CD4-positive, alpha-beta T cell treated with Interleukin-21 for 1 hour (primary cell): ENCODE measurements at places on chromosomes 6 and 20.

DNA sequence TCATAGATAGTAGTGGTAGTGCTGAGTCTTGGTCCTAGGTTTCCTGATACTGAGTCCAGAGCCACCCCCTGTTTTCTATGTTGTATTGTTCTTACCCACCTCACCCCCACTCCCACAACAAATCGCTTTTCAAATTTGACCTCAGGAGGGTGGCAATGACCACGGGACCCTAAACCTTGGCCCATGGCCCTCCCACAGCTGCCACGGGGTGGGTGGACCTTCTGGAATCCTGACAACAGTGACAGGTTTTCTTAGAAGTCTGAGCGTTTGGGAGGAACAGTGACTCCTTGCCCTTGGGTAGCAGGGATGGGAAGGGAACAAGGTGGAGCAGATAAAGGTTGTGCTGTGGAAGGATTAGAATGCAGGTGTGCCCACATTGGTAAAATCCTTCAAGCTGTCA, 36.9 kb downstream of the TGM3 start:
- DNase-seq = no peak

DNA sequence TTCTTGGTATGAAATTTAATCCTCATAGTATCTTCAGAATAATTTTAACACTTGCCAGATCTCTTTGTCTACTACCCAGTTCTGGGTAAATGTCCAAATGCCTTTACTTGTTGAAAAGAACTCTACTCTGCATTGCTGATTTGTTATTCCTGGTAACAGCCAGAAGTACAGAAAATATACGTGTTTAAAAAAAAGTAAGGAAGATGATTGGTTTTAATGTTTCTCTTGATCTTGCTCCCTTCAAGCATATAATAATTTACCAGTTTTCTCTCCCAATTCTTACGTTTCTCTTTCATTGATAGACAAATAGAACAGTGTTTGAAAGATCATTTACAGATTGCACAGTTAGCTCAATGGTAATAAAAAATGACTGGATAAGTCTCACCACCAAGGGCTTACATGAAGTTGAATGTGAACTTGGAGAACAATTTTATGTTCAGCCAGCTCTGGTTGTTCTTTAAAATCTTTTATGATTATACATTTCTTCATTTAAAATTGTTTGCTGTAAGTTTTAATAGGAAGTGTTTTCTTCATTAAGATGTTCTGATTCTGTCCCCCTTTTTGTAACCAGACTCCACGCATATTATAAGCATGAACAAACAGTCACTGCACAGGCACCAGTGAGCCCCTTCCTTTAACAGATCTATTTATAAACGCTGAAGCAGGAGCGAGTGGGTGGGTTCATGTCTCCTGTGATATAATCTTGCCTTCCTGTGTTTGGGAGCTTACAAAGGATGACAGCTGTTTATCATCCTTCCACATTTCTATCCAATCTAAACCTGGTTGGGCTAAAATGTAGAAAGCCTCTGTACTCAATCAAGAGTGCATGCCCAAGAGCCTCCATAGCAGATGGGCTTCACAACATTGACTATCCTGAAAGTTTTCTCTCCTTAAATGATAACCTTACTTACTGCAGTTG, 299.5 kb downstream of the PRL start:
- no peak for DNase-seq

- DNase-seq = peak; percentile 83
Observed at GRCh38 chr6:16770701-16771569, 9.7 kb upstream of the ATXN1 start.

DNA sequence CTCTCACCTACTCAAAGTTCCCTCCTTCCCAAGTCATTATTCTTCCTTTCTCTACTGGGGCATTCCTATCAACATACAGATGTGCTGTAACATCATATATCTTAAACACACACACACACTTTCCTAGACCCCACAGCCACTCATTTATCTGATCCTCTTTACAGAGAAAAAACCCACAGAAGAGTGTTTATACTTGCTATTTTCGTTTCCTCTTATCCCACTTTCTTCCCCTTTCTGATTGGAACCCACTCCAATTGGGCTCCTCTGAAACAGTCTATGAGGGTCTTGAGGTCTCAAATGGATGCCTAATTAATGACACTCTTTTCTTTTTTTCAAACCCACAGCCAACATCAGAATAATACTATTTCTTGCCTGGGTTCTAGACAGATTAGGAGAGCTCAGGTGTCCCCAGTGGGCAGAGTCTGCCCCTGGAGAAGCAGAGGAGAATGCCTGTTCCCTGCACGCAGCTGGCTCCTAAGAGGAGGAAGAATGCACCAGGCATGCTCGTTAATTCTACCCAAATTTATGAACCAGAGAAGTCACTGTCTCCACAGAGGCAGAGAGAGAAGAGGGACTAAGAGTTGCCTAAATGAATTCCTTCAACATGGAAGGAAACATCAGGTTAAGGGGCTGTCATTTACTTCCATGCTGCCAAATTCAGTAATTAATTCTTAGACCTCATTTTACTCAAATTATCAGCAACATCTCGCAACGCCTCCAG, 65.9 kb downstream of the CRYBG1 start:
- DNase-seq = no peak

DNA sequence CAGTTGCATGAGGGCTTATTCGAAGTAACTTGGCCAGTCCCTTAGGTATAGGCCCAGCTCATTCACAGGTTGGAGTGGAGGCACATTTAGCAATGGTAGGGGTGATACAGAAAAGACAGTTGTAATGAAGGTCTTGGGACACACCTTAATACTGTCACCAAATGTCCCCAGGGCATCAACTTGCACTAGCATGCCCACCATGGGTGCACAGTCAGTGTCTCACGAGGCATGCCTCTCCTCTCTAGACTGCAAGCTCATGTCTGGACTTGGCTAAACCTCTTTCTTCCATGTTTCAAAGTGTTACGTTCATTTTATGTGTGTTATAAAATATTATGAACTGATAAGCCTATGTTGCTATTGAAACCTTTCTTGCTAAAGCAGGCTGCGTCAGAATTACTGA, 124.0 kb upstream of the ECI2 start:
- no peak for DNase-seq

- no peak for DNase-seq
Observed at GRCh38 chr6:86148586-86148985, 505.9 kb upstream of the SYNCRIP start.

- no peak for DNase-seq
Observed at GRCh38 chr6:153725456-153725855, 313.6 kb upstream of the OPRM1 start.

GRCh38 chr6:39884696-39885095, 49.6 kb downstream of the MOCS1 start:
- no peak for DNase-seq

GRCh38 chr6:81589465-81590313, 162.8 kb downstream of the TENT5A start:
- no peak for DNase-seq

DNA sequence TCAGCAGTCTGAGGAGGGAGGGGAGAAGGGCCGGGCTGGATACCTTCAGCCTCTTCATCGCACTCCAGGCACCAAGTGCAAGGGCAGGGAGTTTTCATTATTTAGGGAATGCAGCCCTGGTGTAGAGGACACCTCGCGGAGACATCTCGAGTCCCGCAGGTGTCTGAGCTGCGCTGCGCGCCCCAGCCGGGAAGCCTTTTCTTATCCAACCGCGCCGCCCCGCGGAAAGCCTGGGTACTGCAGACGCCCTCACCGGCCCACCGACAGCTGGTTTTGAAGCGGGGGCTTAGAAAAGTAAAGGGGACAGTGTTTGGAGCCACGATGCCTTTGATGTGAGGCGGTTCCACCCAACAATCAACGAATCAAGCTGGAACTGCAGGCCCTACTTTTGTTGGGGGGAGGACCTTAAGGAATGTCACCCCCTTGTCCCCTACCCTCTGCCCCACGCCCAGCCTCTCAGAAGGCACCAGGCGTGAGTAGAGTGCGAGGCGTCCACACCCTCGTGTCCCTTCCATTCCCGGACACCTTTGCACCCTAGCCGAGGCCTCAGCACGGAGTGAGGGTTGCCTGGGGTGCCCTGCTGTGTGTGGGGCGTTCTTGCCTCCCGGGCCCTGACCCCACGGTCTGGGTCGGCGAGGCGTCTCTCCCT, 8.6 kb downstream of the NKX2-2 start:
- DNase-seq = peak; percentile 75

DNA sequence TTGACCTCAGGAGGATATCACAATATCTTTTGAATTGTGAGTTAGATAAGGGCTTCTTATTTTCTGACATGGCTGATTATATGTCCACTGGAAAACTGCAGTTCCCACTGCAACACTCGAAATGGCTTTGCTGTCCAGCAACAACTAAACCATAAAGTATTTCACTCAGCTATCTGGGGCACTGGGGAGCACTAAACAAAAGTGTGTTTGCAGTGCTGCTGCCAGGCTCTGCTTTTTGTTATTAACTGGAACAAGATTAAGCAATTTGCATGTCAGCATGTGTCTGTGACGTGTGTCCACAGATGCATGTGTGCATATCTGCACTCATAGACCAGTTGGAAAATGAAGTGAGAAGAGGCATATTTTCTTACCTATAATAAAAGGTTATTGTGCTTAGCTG, 107.8 kb upstream of the CCN2 start:
- no peak for DNase-seq

DNA sequence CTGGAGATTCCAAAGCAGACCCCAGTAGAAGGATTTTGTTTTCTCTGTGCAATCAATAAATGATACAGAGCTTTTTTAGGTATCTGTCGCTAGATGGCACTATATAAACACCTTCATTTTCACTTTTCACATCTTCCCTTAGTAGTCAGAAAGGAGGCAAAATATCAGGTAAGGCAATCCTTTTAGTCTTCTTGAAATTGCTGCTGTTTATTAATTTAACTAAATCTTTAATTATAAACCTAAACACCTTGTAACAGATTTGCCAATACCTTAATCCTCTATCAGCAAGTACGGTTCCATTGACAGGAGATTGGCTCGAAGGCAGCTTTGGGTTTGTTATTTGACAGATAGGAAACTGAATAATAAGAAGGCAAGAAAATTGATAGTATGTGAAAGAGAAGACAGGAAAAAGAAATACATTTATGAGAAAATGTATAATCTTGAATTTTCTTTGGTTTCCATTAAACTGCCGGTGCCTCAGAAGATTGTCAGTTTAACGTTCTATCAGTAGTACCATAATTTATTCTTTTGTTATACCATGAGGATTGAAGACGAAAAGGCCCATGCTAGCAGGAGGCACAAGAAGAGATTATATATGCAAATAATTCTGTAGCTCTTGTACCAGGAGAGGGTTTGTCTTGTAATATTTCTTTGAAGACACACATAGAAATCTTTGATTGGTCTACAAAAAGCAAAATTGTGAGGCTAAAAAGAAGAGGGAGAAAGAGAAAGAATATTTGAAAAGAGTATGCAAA, 23.5 kb upstream of the IBTK start:
- DNase-seq = peak; percentile 49

DNA sequence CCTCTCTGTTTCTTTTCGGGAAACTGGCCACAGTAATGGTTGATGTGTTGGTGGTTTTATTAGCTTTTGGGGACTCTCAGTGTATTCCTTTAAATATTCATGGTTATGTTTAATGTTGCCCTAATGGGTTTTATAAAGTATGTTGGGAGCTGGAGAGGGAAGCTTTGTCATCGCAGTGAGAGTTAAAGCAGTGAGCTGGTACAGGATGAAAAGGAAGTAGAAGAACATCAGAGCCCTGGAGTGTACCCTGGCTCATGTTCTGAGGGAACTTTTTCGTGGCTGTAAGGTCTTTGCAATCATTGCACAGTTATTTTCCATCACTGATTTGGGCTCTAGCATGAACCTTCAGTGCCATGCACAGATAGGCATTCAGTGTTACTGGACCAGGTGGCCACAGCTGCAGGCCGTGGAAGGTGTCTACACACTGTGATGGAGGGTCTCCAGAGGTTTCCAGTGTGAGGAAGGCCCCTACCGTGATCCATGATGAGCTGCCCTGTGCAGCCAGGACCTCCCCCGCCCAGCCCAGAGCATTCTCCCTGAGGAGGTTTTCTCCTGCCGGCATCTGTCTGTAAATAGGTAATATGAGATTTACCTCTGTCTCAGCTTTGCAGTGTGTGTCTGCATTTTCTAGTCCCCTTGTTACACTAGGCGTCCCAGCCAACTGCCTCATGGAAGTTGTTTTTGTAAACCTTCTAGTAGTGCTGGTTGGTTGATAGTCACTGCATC, 22.4 kb upstream of the TMEM217 start:
- no peak for DNase-seq

- no peak for DNase-seq
Observed at GRCh38 chr20:16363506-16364319, 209.5 kb downstream of the KIF16B start.

- no peak for DNase-seq
Observed at GRCh38 chr6:43903739-43904290, 133.8 kb downstream of the VEGFA start.

DNA sequence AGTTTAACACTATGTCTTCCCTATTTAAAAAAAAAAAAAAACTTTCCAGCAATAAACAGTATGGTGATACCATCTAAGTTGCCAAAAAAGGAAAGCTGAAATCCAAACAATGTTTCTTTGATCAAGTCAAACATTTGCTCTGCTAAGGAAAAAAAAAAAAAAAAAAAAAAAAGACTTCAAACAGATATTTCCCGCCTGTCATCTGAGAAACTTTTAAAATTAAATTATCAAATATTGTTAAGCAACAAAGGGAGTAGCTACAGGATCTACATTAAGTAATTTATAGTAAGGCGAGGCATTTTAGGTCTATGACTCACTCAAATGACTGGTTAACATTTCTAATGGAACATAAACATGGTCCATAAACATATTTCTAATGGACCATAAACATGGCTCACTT, 121.2 kb downstream of the DST start:
- DNase-seq = no peak

DNA sequence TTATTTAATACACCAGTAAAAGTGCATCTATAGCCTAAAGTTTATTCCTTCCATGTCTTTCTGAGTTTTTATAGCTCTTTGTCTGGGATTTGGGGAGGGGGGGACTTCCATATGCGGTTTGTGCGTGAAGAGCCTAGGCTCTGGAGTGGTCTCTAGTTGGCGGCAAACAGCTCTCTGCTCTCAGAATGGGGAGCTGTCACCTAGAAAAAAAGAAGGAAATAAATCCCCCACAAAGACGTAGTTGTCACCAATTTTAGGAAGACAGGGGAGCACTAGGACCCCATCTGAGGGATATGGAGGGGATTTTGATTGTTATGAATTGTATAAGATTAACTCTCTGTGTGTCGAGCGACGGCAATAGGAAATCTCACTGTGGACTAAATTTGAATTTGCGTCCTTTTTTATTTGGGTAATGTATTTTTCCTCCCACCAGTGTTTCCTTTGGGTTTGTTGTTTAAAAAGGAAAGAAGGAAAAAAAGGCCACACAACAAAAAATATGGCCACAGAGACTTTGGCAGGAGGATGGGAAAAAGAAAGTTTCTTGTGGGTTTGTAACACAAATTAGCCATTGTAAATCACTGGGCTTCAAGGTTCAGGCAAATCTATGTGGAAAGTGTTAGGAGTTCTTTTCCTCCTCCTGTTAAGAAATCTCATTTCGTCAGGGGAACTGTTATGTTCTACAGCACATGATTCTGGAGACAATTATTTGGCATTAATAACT, 7.4 kb downstream of the POU3F2 start:
- no peak for DNase-seq

DNA sequence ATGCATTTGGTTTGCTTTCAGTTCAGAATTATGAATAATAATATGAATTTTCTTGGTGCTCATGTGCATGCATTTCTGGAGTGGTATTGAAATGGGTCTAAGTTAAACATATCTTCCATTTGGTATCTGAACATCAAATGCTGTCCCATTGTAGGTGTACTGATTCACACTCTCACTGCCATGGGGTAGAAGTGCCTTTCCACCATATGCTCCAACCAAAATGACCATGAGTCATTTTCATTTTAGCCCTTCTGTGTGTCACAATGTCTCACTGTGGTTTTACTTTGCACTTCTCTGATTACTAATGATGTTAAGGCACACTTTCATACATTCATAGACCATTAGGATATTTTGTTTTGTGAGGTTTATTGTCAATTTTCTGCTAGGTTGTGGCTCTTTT, 211.9 kb downstream of the HAO1 start:
- DNase-seq = no peak
